ENCODE measurements at places on chromosomes 16 and 17. TPM values are rescaled to one million over a fixed set of nuclear protein-coding genes. Genes with fewer than 3 reads are reported as not detected.

DNA sequence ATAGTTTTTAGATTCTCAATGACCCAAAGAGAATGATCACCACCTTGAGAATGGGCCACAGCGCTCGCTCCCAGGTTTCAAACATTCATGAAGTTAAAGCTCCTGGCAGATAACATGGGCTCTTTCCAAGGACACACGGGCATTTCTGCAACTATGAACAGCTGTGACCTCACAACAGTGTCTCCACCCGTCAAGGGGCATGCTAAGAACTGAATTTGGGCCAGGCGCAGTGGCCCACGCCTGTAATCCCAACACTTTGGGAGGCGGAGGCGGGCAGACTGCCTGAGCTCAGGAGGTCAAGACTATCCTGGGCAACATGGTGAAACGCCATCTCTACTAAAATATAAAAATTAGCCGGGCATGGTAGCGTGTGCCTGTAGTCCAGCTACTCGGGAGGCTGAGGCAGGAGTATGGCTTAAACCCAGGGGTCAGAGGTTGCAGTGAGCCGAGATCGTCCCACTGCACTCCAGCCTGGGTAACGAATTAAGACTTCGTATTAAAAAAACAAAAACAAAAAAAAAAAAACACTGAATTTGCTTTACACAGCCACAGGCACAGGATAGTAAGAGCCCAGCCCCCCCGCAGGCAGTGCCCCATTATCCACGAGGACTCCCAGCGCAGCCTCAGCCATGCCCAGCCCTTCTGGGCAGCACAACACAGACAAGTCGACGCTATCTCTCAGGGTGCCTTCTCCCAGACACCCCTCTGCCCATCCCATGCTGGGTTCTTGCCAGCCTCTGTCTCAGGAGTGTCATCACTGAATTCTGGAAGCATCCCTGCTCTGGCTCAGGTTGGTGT, 7.2 kb downstream of the USP7 start:
- no peak overlapping the region for H3K4me3 ChIP-seq
- H3K27me3 ChIP-seq: no peaks in the 10 kb centered on the region
- DNase-seq: no peak
- H3K27ac ChIP-seq: peak overlapping the region; percentile 37
- no peaks in the 10 kb centered on the region for H3K4me1 ChIP-seq
- H3K36me3 ChIP-seq: no peaks in the 10 kb centered on the region

The PIK3R5 gene
- total RNA-seq: 7.5 TPM

The ZG16 gene
- not detected for total RNA-seq

DNA sequence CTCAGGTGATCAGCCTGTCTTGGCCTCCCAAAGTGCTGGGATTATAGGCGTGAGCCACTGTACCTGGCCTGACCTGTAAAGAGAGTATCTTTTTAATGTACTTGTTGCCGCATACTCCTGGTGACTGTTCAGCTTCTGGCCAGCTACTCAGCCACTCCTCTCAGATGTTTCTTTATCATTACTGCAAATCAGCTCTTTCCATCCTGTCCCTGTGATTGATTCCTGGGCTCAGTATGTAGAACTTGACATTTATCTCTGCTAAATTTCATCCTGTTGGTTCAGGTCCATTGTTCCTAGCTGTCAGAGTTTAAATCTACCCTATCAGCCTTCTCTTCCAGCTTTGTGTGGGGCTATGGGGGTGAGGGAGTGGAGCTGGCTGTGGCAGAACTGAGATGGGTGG, 211.5 kb upstream of the ASIC2 start:
- no peak overlapping the region for H3K27ac ChIP-seq
- H3K36me3 ChIP-seq: no peaks in the 10 kb centered on the region
- H3K4me3 ChIP-seq: no peak overlapping the region
- no peak for DNase-seq
